ENCODE measurements at places on chromosomes 3 and 15.

DNA sequence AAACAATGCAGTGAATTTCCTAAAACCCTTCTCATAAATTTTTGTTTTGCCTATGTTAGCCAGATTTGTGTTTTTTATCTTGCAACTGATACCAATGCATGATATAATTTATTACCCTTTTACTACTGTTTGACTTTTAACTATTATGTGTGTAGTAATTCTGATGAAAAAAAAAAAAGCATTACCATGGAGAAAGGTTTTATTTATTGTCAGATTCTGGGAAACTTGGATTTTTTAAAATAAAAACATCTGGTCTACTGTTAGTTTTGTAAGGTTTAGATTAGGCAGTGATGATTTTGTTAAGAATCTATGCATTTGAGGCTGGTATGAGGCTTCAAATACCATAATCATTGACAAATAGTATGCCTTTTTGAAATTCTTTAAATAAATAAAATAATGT lies 470.4 kb upstream of the ROBO1 start:
- DNase-seq: no peak

GRCh38 chr3:197728487-197728886 lies 8.2 kb downstream of the RUBCN start:
- no peak for DNase-seq

DNA sequence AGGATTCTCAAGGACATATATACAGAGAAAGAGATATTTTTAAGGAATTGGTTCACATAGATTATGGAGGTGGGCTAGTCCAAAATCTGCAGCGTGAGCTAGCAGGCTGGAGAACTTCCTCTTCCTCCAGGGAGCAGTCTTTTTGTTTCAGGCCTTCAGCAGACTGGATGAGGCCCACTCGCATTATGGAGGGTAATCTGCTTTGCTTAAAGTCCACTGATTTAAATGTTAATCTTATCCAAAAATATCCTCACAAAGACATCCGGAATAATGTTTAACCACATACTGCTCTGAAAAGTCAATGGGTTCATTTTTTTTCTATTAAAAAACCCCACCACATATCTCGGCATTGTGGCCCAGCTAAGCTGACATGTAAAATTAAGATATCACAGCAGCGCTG lies 22.2 kb upstream of the NRROS start:
- DNase-seq: no peak

GRCh38 chr3:100630664-100631063 lies 21.3 kb downstream of the ADGRG7 start:
- DNase-seq: no peak

DNA sequence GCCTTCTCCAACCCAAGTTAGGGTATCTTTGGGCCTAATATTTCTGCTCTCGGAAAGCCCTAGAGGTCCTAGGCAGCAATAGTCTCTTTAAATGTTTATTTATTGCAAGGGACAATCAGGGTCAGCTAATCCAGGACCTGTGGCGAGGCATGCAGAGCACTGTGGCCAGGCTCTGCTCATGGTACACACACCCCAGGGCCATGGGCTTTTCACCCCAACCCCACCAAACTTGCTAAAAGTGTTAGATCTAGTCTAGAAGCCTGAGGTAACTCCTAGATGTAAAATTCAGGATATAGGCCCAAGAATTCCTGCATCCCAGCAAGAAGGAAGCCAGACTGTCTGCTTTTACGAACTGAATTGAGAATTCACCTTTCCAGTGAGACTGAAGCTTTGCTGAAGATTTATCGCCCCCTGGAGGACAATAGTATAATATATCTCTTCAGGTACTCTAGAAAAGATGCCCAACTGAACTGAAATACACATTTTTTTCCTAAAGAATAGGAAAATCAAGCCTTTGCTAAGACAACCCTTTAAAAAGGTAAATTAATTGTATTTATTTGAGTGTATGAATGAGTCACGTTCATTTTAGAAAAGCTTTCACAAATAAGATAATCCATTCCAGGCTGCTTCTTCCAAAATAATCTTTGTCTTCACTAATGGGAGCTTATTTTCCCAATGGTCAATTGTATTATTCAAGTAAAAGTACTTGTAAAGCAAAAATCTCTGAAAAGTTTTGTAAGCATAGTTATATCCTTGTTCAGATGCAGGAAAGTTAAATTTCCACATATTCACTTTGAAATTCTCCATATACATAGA lies 89.8 kb downstream of the LRRC3B start:
- DNase-seq: no peak

GRCh38 chr3:127053450-127053849 lies 70.5 kb downstream of the PLXNA1 start:
- no peak for DNase-seq

DNA sequence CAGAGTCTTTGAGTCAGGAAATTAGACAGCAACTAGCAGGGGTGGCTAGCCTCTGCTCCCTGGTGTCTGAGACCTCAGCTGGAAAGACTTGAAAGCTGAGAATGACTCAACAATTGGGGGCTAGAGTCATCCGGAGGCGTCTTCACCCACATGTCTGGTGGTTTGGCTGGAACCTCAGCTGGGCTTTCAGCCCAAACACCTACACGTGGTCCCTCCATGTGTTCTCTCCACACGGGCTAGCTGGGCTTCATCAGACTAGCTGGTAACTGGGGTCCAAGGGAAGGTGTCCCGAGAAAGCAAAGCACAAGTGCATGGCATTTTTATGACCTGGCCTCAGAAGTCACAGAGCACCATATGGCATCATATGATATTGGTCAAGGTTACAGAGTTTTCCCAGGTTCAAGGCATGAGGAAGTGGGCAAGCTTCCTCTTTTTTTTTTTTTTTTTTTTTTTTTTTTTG lies 19.9 kb upstream of the ABHD2 start:
- DNase-seq: no peak

DNA sequence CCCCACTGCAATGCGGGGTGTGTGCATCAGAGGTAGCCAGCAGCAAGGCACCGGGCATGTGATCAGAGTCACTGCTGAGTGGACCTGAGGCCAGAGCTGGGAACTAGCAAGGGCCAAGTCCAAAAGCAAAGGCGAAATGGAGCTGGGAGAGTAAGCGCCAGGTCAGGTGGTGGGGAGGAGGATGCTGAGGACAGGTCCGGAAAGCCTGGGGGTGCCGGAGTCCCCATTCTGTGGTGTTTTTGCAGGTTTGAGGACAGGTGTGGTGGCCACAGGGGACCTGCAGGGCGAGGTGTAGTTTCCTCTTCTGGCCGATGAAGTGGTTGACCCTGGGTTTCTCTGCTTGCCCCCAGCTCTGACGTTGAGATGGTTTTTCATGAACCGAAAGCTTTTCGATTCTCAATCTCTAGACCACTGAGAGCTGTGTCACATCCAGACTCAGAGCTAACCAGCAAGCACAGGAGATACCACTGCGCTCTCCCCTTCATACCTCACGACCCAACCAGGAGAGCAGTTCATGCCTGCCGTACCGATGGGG lies 35.0 kb upstream of the HES1 start:
- no peak for DNase-seq

GRCh38 chr3:84566256-84566655 lies 392.5 kb upstream of the CADM2 start:
- DNase-seq: no peak

GRCh38 chr3:120145542-120146285 lies 51.5 kb upstream of the GSK3B start:
- DNase-seq: no peak

GRCh38 chr15:62539236-62539635 lies 374.2 kb upstream of the C2CD4B start:
- DNase-seq: no peak

DNA sequence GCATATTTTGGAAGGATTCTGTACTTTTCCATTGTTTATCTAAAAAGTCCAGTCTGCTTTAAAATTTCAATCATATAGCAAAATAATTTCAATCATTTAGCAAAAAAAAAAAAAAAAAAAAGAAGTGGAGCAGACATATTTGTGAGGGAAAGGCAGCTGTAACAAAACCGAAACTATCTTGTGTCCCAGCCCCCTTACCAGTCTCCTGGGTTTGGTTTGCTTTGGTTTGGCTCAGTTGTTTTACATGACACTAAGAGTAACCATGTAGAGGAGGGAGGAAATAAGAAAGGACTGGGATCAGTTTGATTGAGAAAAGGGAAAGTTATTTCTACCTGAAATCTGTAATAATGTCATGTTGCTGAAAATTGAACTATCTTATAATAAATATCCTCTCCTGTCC lies 158.8 kb upstream of the GADL1 start:
- no peak for DNase-seq

DNA sequence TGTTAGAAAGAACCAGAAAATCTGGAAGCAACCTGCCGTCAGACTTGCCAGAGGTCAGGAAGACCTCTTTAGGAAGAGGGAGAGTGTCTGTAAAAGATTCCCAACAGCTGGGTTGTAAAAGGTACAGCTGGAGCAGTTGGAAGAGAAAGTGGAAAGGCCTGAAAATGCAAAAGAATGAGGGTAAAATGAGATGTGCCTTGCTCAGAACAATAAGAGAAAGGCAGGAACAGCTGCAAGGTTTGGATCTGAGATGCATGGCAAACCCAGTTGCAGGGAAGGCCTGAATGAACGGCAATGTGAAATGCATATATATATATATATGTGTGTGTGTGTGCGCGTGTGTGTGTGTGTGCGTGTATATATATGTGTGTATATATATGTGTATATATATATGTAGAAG lies 88.1 kb downstream of the ZIC1 start:
- DNase-seq: no peak

DNA sequence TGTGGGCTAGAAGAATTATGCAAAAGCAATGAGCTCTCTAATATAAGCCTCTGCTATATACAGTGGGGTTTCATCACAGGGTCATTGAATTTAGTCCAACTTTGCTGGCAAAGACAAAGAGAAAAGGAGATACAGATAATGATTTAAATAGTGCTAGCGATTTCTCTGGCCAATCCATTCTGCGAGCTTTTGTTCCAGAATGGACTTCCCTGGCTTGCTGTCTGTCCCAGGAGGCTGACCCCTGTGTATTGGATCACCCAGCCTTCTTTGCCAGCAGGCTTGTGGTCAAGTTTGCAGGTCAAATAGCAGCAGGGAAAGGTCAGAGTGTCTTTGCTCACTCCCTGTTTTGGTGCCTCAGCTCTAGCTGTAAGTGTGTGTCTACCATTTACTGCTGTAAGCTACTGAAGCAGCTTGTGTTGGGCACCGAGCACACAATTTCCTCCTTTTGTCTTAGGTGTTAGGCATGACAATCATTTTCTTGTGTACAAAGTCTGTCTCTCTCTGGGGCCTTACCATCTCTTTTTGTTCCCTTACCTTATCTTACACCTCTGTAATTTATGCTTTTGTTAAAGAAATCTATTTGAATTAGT lies 55.7 kb downstream of the UNC13C start:
- DNase-seq: no peak

DNA sequence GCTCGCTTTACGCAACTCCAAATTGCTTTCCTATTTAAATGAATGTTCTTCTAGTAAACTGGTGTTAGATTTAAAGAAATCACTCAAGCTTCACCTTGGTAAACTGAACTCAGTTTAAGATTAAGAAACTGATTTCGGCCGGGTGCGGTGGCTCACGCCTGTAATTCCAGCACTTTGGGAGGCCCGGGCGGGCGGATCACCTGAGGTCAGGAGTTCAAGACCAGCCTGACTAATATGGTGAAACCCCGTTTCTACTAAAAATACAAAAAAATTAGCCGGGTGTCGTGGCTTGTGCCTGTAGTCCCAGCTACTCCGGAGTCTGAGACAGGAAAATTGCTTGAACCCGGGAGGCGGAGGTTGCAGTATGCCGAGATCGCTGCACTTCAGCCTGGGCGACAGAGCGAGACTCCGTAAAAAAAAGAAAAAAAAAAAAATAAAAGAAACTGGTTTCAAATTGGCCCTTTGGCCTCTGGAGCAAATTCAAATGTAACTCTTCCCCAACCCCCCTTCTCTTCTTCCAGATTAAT lies 1.7 kb downstream of the SKIL start:
- no peak for DNase-seq

All from activated gamma-delta T cell treated with anti-CD3 and anti-CD28 coated beads, Interleukin-2, amount 50 U/mL, for 16 hours (primary cell).